ENCODE measurements at places on chromosomes 2 and 18. TPM values are rescaled to one million over a fixed set of nuclear protein-coding genes. Genes with fewer than 3 reads are reported as not detected.

GRCh38 chr2:113309655-113310387, 31.1 kb upstream of the PAX8 start:
- H3K4me1 ChIP-seq = no peaks in the 10 kb centered on the region
- no peaks in the 10 kb centered on the region for H3K27me3 ChIP-seq
- no peaks in the 10 kb centered on the region for H3K36me3 ChIP-seq

DNA sequence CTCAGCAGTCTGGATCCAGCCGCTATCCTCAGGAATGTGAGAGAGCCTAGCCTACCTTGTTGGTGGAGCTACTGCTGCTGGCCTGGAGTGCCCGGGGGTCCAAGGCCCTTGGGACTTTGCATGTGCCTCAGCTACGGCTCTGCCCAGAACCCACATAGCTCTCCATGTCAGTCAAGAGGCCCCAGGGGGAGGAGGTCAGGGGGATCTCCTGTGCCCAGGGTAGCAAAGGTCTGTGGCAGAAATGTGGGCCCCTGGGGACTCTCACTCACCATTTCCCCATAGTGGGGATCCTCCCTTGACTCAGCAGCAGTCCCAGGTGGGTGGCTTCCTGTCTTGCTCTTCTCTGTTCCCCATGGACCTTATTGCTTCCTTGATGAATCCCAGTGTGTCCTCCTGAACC, 342.7 kb upstream of the CHAC2 start:
- H3K27me3 ChIP-seq = no peaks in the 10 kb centered on the region
- H3K4me1 ChIP-seq = no peaks in the 10 kb centered on the region
- no peak overlapping the region for H3K4me3 ChIP-seq
- no peak for DNase-seq
- H3K27ac ChIP-seq = no peak overlapping the region

GRCh38 chr2:106223347-106223746, 29.2 kb upstream of the UXS1 start:
- no peak overlapping the region for H3K27ac ChIP-seq
- no peak overlapping the region for H3K4me3 ChIP-seq
- H3K4me1 ChIP-seq = no peaks in the 10 kb centered on the region
- H3K27me3 ChIP-seq = no peaks in the 10 kb centered on the region
- no peaks in the 10 kb centered on the region for H3K36me3 ChIP-seq

DNA sequence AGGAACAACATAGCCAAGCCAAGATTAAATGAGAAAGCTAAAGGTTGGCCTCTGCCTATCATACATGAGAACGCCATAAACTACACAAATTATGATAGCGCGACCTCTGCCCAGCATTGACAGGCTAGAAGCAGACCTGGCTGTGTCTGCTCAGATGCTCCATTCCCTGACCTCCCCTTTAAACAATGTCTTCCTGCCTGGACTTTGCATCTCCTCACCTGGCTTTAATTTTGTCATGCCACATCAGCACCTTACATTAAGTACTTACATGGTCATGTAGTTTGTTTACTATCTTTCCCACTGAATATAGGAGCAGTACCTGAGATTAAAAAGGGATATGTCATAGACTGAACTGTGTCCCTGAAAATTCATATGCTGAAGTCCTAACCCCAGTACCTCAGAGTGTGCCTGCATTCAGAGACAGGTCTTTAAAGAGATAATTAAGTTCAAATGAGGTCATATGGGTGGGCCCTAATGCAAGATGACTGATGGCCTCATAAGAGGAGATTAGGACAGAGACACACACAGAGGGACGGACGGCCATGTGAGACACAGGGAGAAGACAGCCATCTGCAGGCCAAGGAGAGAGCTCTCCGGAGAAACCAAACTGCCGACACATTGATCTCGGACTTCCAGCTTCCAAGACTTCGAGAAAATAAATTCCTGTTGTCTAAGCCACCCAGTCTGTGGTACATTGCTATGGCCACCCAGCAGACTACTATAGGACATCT, 103.7 kb downstream of the BIN1 start:
- no peaks in the 10 kb centered on the region for H3K27me3 ChIP-seq
- no peak overlapping the region for H3K4me3 ChIP-seq
- DNase-seq = no peak
- no peak overlapping the region for H3K27ac ChIP-seq

DNA sequence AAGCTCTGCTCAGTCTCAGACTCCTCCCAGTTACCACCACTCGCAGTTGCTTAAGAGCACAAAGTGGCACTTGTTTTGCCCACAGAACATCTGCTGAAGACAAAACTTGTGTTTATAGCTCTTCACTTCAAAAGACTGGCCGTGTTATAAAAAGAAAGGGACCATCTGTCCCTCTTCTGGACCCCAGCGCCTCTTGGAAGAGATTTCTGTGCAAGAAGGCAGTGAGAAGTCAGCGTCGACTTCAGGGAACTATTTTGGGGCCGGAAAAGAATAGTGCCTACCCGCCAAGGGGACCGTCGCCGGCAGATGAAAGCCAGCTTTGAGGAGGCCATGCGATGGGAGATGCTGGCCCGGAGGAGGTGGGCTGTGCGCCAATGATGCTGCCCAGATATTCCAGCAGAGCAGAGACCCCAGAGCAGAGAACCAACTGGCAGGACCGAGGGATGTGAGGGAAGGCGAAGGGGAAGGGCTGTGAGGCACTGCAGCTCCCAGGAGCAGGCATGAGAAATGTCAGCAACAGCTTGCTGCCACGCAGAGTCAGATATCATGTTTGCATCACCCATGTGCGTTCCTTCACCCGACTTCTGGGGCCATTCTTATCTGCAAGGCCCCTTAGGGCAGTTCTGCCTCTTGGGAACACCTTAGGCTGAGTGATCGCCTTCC, 270.9 kb downstream of the ATAD2B start:
- H3K4me1 ChIP-seq = no peaks in the 10 kb centered on the region
- no peaks in the 10 kb centered on the region for H3K27me3 ChIP-seq
- no peaks in the 10 kb centered on the region for H3K36me3 ChIP-seq
- no peak overlapping the region for H3K4me3 ChIP-seq

- no peak overlapping the region for H3K4me3 ChIP-seq
- H3K27ac ChIP-seq = no peak overlapping the region
- H3K36me3 ChIP-seq = no peaks in the 10 kb centered on the region
- no peaks in the 10 kb centered on the region for H3K27me3 ChIP-seq
- DNase-seq = no peak
- peaks cover 6% of the 10 kb centered on the region for H3K4me1 ChIP-seq
Observed at GRCh38 chr2:1634681-1635341, 109.5 kb downstream of the PXDN start.

- H3K36me3 ChIP-seq = no peaks in the 10 kb centered on the region
- no peak overlapping the region for H3K4me3 ChIP-seq
- no peak for DNase-seq
Observed at GRCh38 chr2:132477436-132477835, 60.8 kb downstream of the GPR39 start.

DNA sequence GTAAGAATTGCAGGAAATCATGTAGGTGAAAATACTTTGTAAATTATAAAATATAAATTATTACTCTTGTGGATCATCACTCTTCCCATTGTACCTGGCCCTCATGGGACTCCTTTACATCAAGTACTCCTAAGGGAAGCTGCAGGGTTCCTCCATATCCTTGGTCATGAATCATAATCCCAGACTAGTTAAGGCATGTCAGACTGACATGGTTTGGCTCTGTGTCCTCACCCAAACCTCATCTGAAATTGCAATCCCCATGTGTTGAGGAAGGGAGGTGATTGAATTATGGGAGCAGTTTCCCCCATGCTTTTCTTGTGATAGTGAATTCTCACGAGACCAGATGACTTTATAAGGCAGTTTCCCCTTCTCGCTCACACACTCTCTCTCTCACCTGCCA, 77.1 kb downstream of the CMPK2 start:
- no peaks in the 10 kb centered on the region for H3K36me3 ChIP-seq
- no peak overlapping the region for H3K27ac ChIP-seq
- H3K4me3 ChIP-seq = no peak overlapping the region

- H3K4me1 ChIP-seq = no peaks in the 10 kb centered on the region
- no peak overlapping the region for H3K27ac ChIP-seq
- H3K4me3 ChIP-seq = no peak overlapping the region
- H3K36me3 ChIP-seq = no peaks in the 10 kb centered on the region
- H3K27me3 ChIP-seq = no peaks in the 10 kb centered on the region
Observed at GRCh38 chr18:42635378-42636048, 480.0 kb downstream of the RIT2 start.

GRCh38 chr2:240988571-240989271, 9.7 kb upstream of the SNED1 start:
- no peak for DNase-seq
- no peak overlapping the region for H3K4me3 ChIP-seq
- peaks cover 26% of the 10 kb centered on the region for H3K4me1 ChIP-seq
- no peaks in the 10 kb centered on the region for H3K36me3 ChIP-seq

DNA sequence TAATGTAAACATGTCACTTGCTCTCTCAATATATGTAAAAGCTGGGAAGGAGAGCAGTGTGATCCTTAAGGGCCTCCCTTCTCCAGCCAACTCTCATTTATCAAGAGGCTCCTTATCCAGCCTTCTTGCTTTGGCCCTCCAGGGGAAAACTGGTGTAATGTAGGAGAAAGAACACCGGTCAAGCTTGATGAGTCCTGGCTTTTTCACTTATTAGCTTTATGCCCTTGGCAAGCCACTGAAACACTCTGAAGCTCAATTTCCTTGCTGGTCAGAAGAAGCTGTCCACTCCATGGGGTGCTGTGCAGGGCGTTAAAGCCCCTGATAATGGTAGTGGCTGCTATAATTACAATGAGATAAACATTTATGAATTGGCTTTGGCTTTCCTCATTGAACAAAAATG, 251.2 kb upstream of the RBBP8 start:
- H3K4me1 ChIP-seq = peaks cover 10% of the 10 kb centered on the region
- H3K27ac ChIP-seq = no peak overlapping the region
- no peaks in the 10 kb centered on the region for H3K36me3 ChIP-seq
- no peaks in the 10 kb centered on the region for H3K27me3 ChIP-seq

- no peak overlapping the region for H3K27ac ChIP-seq
- H3K27me3 ChIP-seq = no peaks in the 10 kb centered on the region
- H3K4me3 ChIP-seq = no peak overlapping the region
- no peaks in the 10 kb centered on the region for H3K36me3 ChIP-seq
- no peaks in the 10 kb centered on the region for H3K4me1 ChIP-seq
Observed at GRCh38 chr2:48808311-48808710, 52.8 kb upstream of the LHCGR start.

GRCh38 chr18:9547782-9548181, 66.6 kb downstream of the PPP4R1 start:
- H3K27ac ChIP-seq = no peak overlapping the region
- no peak overlapping the region for H3K4me3 ChIP-seq
- H3K27me3 ChIP-seq = no peaks in the 10 kb centered on the region
- H3K4me1 ChIP-seq = no peaks in the 10 kb centered on the region
- no peaks in the 10 kb centered on the region for H3K36me3 ChIP-seq
- DNase-seq = no peak

Gene RGPD8
- 6.6 TPM for polyA plus RNA-seq

Gene ASXL2
- polyA plus RNA-seq = 18.9 TPM

Gene ANKRD30B
- not detected for polyA plus RNA-seq

Gene LYPD6B
- polyA plus RNA-seq = 23.1 TPM

Gene CD226
- polyA plus RNA-seq = 2.7 TPM

All from left lung (tissue), 14 donors.